ENCODE measurements at places on chromosomes 5 and 9.
A peak's percentile ranks its signal among the peaks of the same experiment; 100 is the strongest.

- no peak for DNase-seq
These were observed 1.3 kb downstream of the MAT2B start for GRCh38 chr5:163506726-163507125.

GRCh38 chr9:110344821-110345220 is 7.2 kb upstream of the TXNDC8 start:
- no peak for DNase-seq

DNA sequence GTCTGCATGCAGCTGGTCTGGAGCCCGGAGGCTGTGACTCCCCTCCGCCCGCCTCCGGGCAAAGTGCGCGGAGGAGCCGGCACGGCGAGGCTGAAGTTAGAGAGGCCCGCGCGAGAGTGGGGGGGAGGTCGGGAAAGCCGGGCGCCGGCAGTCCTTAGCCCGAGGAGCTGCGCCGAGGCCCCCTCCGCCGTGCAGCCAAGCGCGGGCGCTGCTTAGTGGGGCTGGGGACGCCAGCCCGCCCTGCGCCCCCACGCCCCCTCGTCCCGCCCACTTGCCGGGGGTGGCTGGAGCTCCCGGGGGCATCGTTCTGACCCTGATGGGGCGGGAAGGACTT is 403 bp downstream of the NINJ1 start:
- no peak for DNase-seq

GRCh38 chr5:98519571-98519970 is 253.9 kb upstream of the RGMB start:
- no peak for DNase-seq

- no peak for DNase-seq
These were observed 120.6 kb upstream of the CCDC112 start for GRCh38 chr5:115417076-115417475.

DNA sequence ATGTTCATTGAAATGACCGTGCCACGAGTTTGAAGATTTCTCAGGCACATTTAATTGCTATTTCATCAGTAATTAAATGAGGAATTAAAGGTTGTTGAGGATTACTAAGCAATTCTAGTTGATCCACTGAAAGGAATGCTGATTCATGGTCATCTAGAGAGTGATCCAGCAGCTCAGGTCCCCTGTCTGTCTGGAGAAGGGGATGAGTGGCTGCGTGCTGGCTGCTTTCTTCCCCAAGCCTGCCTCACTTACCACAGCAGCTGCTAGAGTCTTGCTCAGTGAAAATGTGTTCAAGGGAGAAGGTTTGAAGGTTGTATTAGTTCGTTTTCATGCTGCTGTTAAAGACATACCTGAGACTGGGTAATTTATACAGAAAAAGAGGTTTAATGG is 7.8 kb upstream of the TGFBI start:
- DNase-seq: no peak

GRCh38 chr5:97094579-97095317 is 47.7 kb downstream of the LIX1 start:
- DNase-seq: no peak

DNA sequence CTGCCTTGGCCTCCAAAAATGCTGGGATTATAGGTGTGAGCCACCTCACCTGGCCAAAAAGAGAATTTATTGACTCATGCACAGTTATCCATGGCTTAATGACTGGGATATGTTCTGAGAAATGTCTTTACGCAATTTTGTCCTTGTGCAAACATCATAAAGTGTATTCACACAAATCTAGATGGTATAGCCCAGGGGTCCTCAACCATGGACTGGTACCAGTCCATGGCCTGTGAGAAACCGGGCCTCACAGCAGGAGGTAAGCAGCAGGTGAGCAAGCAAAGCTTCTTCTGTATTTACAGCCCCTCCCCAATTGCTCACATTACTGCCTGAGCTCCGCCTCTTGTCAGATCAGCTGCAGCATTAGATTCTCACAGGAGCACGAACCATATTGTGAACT is 12.4 kb upstream of the SIL1 start:
- DNase-seq: no peak

DNA sequence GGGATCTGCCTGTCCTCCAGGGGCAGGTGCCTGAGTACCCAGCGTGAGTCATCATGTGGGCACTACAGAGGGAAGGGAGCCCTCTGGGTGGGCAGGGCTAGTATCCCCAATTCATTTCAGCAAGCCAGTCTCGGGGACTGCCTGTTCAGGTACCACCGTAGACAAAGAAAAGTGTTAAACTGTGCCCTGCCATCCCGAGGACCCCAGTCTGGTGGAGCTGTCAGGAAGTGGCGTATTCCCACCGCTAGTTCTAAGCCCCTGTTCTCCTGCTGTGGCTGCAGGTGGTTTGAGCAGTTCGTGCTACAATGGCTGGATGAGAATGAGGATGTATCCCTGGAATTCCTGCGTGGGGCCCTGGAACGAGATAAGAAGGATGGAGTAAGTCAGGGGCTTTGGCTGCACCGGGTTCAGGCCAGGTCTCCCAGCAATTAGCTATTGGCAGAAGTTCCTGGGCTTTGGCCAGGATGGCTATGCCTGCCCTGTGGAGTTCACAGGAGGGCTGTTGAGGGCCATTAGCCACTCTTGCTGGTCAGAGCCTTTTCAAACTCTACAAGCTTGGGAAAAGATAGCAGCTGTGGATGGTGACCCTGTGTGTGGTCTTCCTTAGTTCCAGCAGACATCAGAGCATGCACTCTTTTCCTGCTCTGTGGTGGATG is 93.2 kb upstream of the RUSC2 start:
- DNase-seq: no peak

GRCh38 chr5:160800375-160801275 is 51.4 kb downstream of the ATP10B start:
- no peak for DNase-seq

- DNase-seq: no peak
These were observed 13.2 kb downstream of the TICAM2 start for GRCh38 chr5:115589043-115589442.

DNA sequence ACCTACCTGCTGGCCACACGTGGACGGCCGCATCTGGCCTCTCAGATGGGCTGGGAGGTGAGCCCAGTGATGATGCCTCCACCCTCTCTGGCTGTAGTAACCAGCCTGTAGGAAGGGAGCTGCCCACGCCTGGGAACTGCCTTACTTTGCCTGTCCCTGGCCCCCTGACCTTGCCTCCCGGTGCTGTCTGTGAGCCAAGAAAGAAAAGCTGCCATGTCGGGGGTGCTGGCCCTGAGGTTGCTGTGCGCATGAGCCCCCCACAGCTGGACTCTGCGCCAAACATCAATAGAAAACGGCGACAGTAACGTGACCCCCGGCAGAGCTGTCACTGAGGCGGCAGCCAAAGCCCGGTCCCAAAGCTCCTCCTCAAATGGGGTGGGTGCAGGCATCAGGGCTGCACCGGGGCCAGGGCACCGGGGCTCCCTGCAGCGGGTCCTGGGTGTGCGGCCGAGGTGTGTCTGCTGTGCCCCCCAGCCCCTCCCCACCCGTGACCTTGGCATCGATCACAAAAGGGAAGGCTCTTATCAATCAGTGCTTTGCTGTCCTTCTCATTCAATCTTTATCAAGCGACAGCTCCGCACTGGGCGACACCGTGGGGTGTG is 15.3 kb upstream of the SLC9A3 start:
- no peak for DNase-seq

- DNase-seq: no peak
These were observed at the start of gene CARD9 for GRCh38 chr9:136373300-136374182. CARD9 (minus strand) TSS chr9:136373669; CDS start chr9:136372078, 1,591 bp downstream.

- DNase-seq: no peak
These were observed 446.4 kb upstream of the PTGER4 start for GRCh38 chr5:40233268-40233667.

- no peak for DNase-seq
These were observed 102.1 kb downstream of the FANCC start for GRCh38 chr9:95215336-95215898.

DNA sequence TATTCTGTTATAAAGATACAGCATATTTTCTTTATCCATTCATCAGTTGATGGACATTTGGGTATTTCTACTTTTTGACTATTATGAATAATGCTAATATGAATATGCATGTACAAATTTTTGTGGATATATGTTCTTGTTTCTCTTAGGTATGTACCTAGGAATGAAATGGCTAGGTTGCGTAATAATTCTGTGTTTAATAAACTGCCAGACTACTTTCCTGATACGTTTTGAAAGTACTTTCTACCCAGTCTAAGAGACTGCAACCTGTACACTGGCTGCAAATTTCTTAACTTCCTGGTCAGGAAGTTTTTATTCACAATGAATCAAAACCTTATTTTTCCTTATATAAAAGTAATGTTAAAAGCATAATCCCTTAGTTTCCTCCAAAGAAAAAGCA is 93.9 kb upstream of the STARD4 start:
- DNase-seq: no peak

DNA sequence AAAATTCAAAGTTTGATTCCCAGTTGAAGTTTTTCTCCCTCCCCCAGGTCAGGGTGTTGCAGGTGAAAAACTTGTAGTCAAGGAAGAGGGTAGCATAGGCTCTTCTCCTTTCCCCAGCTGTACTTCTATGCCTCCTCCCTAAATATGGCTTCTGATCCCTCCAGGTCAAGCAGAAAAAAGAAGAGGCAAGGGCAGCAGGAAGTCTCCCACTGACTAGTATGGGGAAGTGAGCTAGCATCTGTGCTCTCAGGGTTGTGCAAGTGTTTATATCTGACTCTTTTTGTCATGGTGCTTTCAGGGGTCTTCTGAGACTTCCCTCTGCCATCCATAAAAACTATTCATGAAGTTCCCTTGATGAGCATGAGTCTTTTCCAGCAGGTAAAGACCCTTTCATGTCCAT is 76.0 kb downstream of the ATPSCKMT start:
- no peak for DNase-seq

DNA sequence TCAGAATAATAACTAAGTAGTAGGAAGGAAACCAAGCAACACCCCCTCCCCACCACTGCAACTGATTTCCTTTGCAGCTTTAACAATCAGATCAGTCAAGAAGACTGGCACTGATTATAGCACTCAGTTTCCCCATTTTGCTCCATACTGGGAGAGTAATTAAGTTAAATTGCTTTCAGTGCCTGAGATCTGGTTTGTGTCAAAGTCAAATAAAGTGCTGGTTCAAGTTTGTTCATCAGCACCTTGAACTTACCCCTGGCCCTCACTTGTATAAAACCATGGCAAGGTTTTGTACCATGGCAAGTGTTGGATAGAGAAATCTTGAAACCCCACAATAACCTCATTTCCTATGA is 290.2 kb upstream of the SEMA6A start:
- no peak for DNase-seq

DNA sequence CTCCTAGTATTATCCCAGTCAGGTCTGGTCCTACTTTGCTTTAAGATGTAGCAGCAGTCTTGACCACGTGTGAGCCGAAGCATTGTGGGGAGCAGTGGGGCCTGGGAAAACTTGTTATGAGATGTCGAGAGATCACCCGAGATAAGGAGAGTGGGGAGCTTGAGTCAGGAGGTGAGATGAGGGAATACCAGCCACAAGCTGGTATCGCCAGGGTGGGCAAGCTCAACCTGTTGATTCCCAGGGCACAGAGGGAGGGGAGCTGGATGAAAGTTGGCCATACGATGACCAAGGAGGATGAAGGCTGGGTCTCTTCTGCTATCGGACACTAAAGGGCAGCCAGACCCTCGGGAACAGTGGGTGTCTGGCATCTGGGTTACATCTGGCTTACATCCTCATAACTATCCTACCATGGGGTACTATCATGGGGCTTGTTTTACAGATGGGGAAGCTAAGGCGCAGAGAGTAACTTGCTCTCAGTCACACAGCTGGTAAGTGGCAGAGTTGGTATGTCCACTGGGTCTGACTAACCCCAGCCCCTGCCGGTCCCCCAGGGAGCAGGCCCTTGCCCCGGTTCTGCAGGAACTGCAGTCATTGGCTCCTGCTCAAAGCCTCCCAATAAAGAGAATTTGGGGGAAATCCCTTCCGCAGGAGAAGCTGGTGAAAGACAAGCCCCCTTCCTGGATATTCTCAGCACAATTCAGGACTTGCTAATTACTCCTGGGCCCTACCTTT is 13.4 kb upstream of the TIFAB start:
- DNase-seq: no peak

DNA sequence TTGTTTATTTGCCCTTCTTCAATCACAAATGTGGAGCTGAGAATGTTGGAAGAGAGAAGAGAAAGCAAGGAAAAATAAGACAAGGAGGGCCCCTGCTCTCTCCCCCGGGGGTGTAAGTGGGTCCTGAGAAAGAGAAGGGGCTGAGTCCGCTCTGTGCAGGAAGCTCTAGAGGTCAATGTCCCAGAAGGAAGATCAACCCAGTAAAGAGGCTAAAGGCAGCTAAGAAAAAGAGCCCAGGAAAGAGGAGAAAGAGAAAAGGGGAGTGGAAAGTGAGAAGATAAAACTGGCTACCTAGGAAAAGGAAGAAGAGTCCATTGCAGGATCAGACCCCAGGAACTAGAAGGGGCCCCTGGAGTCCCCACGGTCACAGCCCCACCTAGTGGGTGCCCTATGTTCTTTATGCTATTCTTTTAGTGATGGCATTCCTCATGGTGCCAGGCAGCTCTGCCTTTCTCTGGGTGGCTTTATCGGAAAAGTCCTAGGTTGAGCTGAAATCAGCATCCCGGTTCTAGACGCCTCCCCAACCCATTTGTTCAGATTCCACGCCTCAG is 583.4 kb downstream of the ACTL7B start:
- peak; percentile 74 for DNase-seq

DNA sequence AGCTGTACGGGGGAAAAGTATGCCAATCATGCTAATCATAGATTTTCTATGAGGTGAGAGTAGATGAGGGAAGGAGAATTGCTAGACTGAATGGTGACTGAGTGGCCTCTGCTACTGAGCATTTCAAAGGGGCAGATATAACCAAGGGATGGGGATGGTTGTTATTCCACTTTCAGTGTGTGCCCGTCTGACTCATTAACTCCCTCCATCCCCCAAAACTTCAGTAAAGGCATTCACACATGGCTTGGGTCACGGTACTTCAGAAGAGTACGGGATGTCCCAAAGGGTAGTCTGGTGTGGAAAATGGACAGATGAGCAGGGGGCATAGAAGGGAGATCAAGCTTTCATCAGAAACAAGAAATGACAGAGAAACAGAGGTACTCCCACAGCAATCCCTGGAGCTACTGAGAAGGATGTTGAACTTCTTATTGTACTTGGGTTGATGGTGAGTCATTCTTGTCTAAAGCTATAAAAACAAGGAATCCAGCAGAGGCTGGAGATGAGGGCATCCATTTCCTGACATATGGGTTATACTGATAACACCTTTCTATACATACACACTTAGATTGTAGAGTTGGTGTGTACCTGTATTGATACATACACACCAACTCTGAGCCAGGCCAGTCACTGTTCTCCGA is 8.9 kb upstream of the TLE4 start:
- no peak for DNase-seq

DNA sequence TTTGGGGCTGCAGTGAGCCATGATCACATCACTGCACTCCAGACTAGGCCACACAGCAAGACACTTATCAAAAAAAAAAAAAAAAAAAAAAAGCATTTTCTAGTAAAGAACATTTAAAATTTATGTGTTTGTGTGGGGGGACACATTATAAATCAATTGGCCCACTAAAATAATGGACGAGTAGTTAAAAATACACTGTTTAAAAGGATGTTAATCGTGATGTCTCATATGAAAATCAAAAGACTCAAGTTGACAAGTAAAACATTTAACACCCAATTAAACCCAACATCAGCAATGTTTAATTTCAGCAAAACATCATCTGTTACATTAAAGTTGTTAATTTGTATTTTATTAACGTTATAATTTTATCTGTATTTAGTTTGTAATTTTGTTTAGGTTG is 152.3 kb downstream of the MAPKAP1 start:
- DNase-seq: no peak
